HFF-Myc (cell line): ENCODE measurements at places on chromosomes 1 and 21.

DNA sequence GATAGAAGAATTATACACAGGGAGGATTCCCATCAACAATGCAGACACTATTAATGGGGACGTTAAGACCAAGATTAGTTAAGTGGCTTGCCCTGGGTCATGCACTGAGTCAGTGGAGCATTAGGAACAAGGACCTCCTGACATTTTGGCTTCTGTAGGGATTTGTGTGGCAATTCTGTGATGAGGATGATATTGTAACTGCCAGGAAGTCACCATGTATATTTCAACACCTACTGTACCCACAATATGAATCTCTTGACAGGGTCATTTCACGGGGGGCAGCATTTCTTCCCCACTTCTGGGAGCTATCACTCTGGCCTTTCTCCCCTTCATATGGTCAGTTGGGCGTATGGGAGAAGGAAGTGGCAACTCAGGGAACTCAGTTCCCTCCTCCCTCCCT lies 134.9 kb downstream of the RUNX1 start:
- no peak for DNase-seq

- DNase-seq, result no peak
Measured at GRCh38 chr1:27523337-27524020, 33.5 kb upstream of the WASF2 start.

GRCh38 chr1:61757950-61758349 lies 15.7 kb downstream of the PATJ start:
- no peak for DNase-seq

DNA sequence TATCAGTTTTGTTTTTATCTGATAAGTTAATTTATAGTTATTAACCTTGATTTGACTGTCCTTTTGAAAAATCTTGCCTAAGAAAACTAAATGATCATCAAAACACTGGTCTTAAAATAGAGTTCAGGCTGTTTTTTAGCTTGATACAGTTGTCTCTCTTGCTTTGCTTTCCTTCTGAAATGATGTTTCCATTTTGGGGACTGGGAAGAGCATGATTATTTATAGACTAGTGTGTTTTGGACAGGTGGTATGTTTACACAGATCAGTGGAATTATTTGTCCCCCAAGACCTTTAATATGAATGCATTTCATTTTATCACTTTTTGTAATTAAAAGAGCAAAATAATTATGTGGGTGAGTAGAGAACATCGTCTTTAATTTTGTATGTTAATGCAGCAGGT lies 90.8 kb downstream of the XPR1 start:
- DNase-seq, result no peak

- no peak for DNase-seq
Measured at GRCh38 chr1:246364415-246364941, 142.6 kb downstream of the SMYD3 start.

DNA sequence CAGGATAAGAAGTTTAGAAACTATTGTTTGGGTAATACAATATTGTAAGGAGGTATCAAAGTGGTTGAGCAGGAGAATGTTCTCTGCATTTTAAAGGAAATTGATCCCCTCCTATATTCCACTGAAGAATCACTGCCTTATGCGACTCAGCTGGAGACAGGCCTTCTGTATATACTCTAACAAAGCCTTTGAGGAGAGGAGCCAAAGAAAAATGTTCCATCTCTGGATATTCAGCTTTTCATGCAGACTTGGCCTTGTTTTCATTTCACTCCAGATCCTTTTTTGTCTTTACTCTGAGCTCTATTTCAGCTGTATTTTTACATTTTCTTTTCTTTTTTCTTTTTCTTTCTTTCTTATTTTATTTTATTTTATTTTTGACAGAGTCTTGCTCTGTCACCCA lies 42.1 kb upstream of the S1PR1 start:
- no peak for DNase-seq

- DNase-seq, result no peak
Measured at GRCh38 chr1:243726806-243727502, 123.1 kb downstream of the AKT3 start.

DNA sequence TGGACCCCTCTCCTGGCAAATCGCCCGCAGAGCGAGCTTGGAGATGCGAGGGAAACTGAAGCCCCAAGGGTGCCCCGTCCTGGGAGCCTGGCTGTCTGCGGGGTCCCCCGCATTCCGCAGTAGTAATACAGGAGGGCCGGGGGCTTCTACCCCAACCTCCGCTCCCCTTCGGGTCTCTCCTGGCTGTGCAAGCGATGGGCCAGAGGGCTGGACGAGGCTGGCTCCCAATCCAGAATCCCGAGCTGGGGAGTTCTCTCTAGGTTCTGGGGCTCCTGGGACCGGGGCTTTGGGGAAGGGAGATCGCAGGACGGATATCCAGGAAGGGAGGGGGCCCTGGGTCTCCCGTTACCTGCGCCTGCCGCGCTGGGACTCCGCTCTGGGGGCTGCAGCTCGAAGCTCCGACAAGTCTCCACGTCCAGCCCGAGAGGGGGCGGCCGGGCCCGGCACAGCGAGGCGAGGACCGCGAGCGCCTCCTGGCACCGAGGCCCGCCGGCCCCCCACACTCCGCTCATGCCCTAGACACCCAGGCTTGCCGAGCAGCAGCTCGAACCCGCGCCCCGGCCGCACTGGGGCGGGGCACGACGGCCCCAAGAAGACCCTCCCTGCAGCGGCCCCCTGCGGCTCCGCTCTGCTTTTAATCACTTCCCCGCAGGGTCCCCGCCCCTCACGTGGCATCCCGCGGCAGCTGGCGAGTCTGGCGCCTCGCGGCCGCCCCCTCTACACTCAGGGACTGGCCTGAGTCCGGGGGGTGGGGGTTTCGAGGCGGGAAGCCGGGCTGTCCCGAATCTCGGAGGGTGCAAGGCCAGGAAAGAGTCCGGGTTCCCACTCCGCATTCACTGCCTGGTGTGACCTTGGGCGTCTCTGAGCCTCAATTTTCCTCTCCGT lies at the start of gene SYT6:
TSS of gene SYT6 (minus strand) at position 609 of the 885 bp plus-strand sequence. CDS start at position 512, 97 bp downstream.
- no peak for DNase-seq

DNA sequence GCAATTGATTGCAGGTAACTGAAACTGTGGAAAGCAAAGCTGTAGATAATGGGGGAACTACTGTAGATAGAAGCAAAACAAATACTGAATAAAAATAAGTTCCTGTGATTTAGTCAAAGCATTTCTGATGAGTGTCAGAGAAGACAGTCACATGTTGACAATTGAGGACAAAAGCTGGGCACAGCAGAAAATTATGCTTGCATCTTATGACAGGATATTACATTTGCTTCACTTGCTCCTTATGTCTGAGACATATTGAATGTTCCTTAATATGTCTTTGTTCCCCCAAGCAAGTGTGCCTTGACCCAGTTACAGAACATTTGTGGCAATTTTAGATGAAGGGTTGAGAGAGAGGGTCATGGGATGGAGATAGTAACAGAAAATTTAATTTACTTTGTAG lies 526.0 kb upstream of the B3GALT2 start:
- no peak for DNase-seq

GRCh38 chr21:41283211-41283818 lies 33.3 kb upstream of the FAM3B start:
- DNase-seq, result peak; percentile 75

- no peak for DNase-seq
Measured at GRCh38 chr21:46402421-46402820, 56.3 kb upstream of the DIP2A start.

DNA sequence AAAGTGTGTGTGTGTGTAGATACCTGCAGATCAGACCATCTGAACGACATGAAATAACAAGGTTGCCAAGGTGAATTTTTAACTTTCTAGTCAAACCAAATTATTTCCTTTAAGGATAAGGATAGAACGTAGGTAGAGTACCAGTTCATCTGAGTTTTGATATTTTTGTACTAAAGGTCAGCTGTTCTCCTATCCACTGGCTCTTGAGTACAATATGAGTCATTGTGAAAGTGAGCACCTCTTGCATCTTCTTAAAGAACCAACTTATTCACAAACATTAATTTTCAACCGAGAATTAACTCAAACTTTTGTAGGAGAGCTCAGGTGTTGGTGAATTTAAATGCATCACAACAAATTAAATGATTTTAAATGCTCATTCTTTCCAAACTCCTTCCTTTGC lies 71.5 kb downstream of the IFI44 start:
- no peak for DNase-seq

DNA sequence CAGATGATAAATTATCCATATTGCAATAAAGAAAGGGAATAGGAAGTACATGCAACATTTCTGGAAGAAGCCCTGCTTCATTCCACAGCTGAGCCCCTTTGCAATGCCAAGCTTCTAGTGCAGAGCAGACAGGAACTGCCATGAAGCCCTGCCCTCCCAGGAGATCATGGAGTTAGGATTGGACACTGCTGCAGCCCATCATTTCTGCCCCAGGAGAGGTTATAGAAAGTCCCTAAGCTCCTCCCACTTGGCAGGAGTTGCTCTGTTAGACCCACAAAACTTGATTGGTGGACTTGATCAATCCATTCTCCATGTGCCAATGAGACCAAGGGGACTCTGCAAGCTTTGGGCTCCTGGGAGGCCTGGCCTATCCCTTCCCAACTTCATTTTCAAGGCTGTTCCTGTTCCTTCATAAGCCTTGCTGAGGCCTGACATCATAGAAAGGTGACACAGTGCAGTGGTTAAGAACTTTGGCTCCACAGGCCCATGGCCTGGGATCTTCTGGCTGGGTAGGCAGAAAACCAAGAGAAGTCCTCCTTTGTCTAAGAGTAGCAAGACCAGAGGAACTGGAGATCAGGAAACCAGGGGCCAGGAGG lies 1.3 kb upstream of the LAPTM5 start:
- DNase-seq, result peak; percentile 26

DNA sequence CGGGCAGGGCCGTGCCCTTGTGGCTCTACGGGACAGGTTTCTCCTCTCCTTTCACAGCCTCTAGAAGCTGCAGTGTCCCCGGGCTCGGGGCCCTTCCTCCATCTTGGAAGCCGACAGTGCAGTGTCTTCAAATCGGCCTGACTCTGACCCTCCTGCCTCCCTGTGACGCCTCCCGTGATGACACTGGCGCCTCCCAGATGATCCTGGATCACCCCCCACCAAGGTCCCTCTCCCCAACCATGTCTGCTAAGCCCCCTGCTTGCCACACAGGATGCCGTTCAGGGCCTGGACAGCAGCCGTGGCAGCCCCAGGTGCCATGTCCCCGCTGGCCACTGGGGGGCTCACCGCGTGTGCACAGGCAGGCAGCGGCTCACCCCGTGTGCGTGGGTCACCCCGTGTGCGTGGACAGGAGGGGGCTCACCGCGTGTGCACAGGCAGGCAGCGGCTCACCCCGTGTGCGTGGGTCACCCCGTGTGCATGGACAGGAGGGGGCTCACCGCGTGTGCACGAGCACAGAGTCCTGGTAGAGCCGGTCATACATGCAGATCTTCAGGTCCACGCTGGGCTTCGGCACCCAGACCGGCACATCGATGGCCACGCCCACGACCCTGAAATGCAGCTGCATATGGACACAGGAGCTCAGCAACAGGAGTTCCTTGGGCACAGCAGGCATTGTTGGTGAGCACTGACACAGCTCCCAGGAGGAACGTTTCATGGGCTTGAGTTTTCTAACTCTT lies 24.9 kb upstream of the TMEM52 start:
- DNase-seq, result no peak

DNA sequence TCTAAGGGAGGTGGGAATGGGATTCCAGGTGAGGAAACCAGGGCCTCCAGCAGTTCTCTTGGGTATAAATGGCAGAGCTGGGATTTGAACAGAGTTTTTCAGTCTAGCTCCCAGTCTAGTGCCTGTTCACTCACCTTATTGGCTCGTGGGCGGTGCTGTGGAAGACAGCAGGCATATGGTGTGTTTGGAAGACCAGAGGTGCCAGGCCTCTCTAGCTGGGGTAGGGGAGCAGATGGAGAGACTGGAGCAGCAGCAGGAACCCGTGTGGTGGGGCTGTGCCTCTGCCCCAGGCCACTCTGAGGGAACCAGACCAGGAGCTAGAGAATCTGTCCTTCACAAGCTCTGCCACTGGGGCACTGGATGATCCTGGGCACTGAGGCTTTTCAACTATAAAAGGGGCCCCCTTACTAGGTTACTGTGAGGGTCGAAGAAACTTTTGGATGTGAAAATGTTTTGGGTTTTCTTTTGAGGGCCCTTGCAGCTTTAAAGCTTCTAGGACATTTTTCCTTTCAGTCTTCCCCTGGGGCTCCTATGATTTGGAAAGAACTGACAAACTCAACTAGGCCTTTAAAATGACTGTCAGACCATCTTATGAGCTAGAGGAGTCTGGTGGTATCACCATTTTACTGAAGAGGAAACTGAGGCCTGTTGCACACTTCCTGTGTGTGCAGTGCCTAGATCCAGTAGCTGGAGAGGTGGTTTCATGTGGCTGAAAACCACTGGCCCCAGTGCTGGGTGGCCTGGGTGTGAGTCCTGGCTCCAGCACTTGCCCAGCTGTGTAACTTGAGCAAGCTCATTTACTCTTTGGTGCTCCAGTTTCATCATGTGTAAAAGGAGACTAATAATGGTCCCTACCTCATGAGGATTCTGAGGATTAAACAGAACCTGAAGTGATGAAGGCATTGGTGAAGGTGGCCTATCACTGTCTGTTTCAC lies 6.1 kb downstream of the DMRTB1 start:
- DNase-seq, result no peak

DNA sequence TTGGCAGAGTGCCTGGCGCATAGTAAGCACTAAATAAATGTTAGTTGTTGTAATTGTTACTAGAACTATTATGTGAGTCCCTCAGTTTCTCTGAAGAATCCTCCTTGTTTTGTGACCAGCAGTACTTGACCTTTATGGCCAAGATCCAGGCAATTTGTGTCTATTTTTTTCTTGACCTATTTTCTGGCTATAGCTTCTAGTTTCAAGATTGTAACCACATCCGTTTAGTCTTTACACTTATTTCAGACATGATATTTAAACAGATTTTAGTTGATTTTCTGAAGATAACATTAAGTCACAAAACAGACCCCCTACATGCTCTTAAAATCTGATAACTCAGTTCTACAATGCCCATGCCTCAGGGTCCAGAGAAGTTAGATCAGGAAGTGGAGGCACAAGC lies 50.3 kb downstream of the CDC7 start:
- no peak for DNase-seq

DNA sequence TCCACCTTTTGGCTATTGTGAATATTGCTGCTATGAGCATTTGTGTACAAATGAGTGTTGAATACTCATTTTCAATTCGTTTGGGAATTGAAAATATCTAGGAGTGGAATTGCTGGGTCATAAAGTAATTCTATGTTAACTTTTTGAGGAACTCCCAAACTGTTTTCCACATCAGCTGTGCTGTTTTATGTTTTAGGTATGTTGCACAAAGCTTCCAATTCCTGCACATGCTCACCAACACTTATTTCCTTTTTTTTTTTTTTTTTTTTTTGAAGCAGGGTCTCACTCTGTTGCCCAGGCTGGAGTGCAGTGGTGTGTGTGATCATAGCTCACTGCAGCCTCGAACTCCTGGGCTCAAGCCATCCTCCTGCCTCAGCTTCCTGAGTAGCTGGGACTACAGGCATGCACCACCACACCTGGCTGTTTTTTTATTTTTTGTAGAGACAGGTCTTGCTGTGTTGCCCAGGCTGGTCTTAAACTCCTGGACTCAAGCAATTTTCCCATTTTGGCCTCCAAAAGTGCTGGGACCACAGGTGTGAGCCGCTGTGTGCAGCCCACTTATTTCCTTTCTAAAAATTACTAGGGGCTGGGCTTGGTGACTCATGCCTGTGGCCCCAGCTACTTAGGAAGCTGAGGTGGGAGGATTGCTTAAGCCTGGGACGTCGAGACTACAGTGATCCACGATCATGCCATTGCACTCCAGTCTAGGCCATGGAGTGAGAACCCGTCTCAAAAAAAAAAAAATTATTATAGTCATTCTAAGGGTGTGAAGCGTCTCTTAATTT lies 33.4 kb downstream of the TMCC2 start:
- DNase-seq, result no peak
